ENCODE measurements at places on chromosomes 13 and 19.

DNA sequence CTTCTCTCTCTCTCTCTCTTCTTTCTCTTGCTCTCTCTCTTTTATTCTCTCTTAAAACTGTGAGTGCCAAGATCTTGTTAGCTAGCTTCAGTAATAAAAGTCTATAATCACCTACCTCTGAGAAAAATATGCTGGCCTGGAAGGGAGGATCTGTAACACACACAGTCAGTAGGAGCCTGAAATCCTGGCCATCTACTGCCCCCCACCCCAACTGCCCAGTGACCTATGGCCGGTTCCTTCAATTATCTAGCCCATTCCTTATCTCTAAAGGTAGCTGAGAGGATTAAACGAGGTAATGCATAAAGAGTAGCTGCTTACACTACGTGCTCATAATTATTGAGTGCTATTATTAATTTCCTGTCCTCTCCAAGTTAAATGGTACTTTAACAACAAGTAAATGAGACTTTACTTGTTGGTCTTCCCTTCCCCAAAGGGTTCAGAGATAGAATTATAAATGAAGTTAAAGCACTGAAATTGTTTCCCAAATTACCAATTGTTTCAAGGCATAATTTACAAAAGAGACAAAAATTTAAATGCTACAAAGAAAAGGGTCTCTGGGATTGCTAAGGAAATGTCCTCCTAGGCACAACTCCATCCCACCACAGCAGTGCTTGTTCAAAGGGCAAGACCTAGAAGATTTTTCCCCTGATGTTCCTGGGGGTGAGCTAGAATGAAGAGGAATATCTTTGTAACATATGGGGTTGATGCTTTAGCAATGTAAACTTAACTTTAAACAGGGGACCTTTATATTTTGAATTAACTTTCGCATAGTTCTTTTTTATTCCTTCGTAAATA is 1.8 kb downstream of the LCP1 start:
- no peak for DNase-seq

DNA sequence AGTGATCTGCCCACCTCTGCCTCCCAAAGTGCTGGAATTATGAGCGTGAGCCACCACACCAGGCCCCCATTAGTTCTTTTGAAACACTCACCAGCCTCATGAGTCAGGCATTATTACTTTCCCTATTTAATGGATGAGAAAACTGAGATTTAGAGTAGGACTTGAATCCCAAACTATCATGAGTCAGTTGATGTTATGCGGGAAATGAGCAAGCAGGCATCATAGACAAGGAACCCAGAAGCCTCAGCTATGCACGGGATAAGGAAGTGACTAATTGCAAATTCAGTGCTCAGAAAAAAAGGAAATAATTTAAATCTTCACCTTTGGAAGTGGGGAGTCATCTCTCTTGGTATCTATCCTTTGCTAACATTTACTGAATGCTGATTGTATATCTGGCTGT is 217.5 kb downstream of the ABCC4 start:
- no peak for DNase-seq

- no peak for DNase-seq
Observed at GRCh38 chr13:94494026-94494425, 14.5 kb upstream of the DCT start.

DNA sequence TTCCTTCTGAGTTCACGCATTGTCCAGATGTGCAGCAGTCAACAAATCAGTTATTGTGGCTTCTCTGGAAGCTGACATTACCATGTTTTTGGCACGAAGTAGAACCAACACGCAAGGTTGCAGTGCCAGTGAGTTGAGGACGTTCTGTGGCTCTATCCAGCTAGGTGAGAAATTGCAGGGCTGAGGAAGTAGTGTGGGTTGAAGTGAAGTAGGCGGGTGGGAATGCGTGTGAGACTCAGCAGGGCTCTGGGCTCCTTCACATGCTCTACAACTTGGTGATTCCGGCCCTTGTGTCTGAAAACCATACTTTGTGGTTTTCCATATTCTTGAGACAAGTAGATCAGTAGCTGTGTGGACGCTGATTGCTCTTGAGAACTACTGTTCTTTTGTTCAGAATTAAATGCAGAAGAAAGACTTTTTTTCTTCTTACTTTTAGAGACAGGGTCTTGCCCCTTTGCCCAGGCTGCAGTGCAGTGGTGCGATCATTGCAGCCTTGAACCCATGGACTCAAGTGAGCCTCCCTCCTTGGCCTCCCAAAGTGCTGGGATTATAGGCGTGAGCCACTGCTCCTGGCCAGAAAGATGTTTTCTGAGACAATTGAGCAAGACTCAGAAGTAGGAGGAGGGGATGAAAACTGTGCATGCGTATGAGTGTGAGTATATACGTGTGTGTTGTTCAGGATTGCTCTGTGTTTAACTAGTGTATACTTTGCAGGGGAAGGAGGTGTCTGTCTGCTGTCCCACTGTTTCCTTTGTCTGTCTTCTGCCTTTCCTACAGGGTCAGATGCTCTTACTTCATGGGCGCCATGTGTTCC is 46.2 kb downstream of the GATAD2A start:
- DNase-seq = no peak

DNA sequence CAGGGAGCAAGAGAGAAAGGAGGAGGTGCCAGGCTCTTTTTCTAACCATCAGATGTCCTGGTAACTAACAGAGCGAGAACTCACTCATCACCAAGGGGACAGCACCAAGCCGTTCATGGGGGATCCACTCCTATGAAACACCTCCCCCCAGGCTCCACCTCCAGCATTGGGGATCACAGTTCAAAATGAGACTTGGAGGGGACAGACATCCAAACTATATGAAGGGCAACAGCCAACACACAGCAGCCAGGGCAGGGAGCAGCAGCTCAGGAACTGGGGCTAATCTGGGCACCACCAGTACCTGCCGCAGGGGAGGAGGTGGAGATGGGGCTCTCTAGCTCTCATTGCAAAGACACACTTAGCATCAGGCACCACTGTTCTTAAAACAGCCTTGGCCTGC is 34.3 kb upstream of the VSTM2B start:
- DNase-seq = no peak

- no peak for DNase-seq
Observed at GRCh38 chr13:86882835-86883234, 788.3 kb upstream of the SLITRK5 start.

Measured in GM19239 (cell line).